ENCODE measurements at places on chromosomes 1 and 21. TPM values are rescaled to one million over a fixed set of nuclear protein-coding genes. Genes with fewer than 3 reads are reported as not detected.

Gene FAM110D
- not detected for total RNA-seq

Gene ITLN2
- 0.66 TPM for total RNA-seq

Gene CTSK
- total RNA-seq: 1.3 TPM

Gene ANKRD35
- total RNA-seq: 0.07 TPM
